Stimulated activated CD4-positive, alpha-beta T cell treated with anti-CD3 and anti-CD28 coated beads, TNF-alpha, amount 100 ng/mL, for 1 hour (primary cell): ENCODE measurements at places on chromosomes 11 and 22.

DNA sequence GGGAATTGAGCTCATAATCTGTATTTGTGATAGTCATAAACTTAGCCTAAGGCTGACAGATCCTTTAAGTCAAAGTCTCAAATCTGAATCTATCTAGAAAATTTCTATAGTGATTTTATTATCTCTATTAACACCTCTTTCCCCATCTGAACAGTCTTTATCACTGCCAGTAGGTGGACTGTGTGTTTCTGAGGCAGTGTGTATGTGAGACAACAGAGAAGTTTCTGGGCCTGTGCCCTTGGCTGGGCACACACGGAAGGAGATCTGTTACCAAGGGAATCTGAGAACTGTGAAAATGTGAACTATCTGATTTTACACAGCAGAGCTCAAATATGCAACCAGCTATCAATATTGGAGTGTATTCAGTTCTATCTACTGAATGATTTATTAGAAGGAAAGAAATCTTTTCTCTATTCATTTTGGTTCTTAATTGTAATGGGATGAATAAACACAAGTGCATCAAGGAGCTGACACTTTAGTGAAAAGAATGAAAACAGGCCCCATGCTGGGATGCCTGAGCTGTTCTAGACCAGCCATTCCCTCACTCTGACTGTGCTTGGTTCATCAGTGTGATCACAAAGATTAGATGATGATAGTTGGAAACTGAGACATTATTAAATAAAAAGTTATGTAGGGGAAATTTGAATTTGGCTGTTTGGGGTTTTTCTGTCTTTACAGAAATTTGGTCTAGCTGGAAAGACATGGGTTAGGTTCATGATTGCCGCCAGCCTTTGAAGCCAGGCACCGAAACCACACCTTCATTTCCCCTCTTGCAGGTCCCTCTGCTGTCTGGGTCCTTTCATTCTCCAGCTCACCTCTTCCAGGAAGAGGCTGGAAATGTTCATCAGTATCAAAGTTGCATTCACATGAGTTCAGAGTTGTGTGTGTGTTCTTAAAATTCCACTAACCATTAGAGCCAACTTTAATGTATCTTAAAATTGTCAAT, 68.1 kb downstream of the LIF start:
- peak; percentile 15 for DNase-seq

GRCh38 chr22:28254396-28254795, 335.3 kb upstream of the PITPNB start:
- no peak for DNase-seq

DNA sequence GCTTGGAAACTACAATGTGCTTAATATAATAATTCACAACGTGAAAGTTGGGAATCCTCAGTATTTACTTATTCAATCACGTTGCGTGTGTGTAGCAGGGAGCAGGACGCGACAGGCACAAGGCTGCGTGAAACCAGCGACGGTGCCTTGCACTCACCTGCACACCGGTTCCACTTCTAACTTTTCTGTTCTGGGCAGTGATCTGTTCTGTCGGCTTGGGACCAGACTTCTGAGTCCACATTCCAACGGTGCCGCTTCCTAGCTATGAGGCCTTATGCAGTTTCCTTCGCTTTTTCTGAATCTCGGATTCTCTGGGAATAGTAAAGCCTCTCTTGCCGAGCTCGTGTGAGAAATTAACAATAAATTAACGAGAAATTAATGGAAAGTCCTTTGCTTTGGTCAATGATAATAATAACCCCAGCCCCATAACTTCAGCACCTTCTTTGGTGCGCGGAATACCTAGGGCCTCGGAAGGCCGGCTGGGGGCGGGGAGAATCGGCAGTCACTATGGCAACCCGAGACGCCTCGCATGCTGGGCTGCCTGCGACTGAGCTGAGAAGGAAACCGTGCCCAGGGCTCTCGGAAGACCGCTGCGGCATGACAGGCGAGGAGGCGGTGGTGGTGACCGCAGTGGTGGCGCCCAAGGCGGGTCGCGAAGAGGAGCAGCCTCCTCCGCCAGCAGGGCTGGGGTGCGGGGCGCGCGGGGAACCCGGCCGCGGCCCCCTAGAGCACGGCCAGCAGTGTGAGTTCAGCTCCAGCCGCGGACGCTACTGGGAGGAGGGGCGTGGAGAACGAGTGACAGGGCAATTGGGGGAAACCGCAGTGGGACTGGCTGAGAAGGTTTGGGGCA, at the start of gene C11orf97:
Gene C11orf97, plus strand, starts transcription at position 530 of the 850 bp plus-strand sequence. Its CDS starts 68 bp downstream, at position 598.
- DNase-seq, result peak; percentile 26

DNA sequence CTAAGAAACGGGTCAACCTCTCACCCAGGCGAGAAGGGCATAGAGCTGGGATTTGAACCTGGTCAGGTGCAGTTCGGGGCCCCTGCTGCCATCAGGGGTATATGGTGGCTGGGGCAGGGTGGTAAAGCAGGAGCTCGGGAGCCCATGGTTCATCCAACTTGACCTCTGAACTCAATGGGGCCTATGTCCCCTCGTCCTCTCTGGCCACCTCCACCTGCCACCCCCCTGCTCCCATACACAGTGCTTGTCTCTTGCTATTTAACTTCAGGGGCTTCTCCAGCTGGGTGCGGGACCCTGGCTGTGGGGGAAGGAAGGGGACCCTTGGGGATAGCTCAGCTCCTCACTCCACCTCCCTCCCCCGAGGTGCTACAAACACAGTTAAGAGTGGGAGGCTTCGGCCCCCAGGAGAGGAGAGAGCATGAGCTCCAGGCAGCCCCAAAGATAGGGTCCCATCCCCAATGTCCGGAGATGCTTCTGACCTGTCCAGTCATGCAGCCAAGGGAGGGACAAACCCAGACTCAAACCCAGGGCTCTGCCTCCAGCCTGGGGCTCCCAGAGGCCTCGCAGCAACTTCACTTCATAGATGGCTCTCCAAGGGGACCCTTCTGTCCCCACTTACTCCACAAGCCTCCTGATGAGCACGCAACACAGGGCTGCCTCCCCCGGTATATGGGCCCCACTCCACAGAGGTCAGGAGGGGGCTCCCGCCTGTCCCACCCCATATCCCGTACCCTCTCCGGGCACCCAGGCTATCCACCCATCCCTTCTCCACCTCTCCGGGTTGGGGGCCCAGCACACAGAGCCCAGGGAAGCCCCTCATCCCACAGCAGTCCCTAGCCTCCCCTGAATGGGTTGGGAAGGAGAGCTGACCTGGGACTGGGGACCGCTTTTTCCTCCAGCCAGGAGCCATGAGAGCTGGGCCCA, 712 bp downstream of the IL2RB start:
- no peak for DNase-seq

GRCh38 chr11:32902089-32902665, 9.6 kb downstream of the QSER1 start:
- no peak for DNase-seq

- no peak for DNase-seq
These were observed 469 bp downstream of the ZBED5 start for GRCh38 chr11:10857459-10857708.

- DNase-seq, result no peak
These were observed 3.3 kb upstream of the CHRDL2 start for GRCh38 chr11:74734559-74734925.

DNA sequence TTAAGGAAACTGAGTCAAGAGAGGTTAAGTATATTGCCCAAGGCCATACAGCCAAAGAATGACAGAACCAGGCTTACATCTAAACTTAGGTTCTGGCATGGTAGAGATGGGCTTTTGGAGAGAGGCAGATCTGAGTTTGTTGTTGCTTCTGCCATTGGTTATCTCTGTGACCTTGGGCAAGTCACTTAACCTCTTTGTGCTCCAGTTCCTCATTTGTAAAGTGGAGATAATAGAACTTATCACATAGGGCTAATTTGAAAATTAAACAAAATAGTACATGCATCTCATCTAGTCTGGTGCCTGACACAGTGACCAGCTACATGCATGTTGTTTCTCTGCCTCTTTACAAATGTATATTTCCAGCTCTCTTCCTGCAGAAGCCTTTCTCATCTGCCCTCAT, 47.0 kb upstream of the PLET1 start:
- DNase-seq, result no peak

- DNase-seq, result no peak
These were observed 952 bp downstream of the TBC1D10A start for GRCh38 chr22:30325724-30326254.

- DNase-seq, result peak; percentile 50
These were observed 7.5 kb downstream of the P2RX3 start for GRCh38 chr11:57345555-57346211.

GRCh38 chr11:23948851-23949250, 548.0 kb upstream of the LUZP2 start:
- DNase-seq, result no peak

- DNase-seq, result no peak
These were observed 62.1 kb downstream of the TCF20 start for GRCh38 chr22:42208362-42208761.

DNA sequence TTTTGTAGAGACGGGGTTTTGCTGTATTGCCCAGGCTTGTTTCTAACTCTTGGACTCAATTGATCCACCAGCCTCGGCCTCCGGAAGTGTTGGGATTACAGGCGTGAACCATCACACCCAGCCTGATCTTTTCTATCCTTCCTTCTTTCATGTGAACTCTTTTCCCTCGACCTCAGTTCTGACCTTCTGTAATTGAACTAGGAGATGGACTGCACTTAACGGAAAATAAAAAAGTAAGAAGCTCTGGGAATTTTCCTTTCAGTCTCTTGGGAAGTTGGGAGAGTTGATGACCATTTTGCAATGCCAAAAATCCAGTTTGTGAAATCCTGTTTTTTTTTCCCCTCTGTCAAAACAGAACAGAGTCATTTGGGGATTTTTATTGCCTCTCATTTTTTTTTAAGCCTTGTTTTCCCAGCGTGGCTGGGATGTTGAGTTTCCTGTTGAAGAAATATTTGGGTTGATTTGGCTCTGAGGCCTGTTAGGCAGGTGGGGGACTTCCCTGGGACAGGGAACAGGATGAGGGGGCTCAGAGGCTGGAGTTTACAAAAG, 26.9 kb upstream of the CYB5R3 start:
- no peak for DNase-seq

DNA sequence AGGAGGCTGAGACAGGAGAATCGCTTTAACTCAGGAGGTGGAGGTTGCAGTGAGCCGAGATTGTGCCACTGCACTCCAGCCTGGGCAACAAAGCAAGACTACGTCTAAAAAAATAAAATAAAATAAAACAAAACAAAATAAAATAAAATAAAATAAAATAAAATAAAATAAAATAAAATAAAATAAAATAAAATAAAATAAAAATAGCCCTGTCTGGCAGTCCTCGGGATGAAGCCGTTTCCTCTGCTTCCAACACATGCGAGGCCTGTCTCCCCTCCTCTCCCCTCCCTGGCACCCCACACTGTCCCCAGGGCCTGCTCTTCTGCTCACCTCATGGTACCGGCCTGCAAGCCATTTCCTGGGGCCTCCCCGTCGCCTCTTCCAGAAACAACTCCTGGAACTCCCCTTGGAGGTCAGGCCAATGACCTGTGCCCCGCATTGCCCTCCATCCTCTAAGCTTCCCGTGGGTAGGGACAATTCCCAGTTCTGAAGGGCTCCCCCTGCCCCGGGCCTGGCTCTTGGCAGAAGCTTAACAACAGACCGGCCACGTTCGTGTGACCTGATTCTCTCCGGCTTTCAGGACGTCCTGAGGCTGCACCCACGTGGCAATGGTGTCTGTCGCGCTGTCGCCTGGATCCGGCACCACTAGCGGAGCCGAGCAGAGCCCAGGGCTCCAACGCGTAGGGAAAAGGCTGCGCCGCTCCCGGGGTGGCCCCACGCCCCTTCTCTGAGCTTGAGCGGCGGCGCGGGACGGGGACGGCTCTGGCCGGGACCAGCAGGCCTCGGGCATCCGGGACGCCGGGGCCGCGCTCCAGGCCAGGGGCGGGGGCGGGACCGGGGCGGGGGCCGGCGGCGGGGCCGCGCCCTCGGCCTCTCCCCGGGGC, 456 bp upstream of the PARVB start:
- DNase-seq, result no peak

DNA sequence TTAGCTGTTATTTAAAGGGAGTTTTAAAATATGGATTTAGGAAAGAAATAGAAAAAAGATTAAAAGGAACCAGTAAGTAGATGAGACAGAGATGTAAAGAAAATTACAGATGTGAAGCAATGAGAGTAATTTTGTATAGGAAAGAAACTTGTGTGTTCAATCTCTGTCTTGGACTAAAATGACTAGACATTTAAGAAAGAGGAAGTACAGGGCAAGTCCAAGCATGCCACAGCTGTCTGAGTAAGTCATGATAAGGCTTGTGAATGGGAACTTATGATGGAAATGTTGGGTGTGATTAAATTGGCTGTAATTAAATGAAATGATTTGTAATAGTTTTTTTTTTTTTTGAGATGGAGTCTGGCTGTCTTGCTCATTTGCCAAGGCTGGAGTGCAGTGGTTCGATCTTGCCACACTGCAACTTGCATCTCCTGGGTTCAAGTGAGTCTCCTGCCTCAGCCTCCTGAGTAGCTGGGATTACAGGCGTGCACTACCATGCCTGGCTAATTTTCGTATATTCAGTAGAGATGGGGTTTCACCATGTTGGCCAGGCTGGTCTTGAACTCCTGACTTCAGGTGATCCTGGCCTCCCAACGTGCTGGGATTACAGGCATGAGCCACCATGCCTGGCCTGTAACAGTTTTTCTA, 5.9 kb upstream of the ACY3 start:
- no peak for DNase-seq

DNA sequence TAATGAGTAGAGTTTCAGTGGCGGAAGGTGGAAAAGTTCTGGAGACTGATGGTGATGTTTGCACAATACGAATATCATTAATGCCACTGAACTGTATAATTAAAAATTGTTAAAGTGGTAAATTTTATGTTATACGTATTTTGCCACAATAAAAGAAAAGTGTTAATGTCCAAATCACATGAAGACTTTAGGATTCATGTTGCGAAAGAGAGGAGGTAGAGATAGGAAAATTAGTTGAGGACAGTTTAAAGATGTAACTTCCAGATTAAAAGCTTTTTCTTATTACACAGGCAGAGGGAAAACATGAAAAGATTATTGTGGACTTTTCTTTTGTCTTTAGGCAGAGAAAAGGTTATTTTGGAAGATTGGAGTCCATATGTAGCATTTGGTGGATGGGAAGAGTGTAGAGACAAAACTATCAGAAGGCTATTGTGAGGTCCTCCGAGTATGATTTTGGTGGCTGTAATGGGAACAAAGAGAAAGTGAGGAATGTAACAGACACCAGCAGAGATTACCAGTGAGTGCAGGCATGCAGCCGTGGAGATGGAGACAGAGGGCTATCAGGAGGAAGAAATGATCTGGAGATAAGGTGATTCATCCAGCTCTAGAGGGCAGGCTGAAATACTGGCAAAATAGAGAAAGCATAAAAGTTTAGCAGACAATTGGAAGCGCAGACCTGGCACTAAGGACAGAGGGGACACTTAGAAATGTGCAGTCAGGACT, 12.5 kb downstream of the VPS26B start:
- DNase-seq, result no peak

DNA sequence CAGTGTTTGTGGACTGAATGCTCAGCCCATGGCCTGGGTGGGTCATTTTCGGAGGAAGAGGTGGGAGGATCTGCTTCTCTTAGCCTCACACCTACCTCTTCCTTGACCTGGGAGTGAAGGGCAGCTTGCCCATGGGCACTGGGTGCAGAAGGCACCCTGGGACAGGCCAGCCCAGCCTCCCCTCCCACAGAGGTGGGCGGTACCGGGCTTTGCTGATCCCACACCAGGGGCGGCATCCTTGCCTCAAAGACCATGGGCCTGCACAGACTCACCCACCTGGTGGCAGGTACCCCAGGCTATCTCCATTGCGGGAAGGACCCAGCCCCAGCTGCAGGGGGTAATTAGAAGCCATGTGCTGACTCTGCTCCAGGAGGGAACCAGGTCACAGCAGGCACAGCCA, 1.5 kb upstream of the PNPLA5 start:
- DNase-seq, result no peak

GRCh38 chr22:36938028-36938425, 24.6 kb downstream of the CSF2RB start:
- DNase-seq, result no peak

- DNase-seq, result no peak
These were observed 13.3 kb downstream of the LDHAL6A start for GRCh38 chr11:18468961-18469360.
